Activated T-helper 1 cell treated with anti-CD3 and anti-CD28 coated beads, Interleukin-2, amount 50 U/mL, for 16 hours (primary cell): ENCODE measurements at places on chromosomes 1 and 21.

GRCh38 chr1:54121482-54122134 is 31.2 kb downstream of the CDCP2 start:
- peak; percentile 43 for DNase-seq

GRCh38 chr21:33657124-33657820 is 15.0 kb downstream of the ITSN1 start:
- DNase-seq, result no peak

DNA sequence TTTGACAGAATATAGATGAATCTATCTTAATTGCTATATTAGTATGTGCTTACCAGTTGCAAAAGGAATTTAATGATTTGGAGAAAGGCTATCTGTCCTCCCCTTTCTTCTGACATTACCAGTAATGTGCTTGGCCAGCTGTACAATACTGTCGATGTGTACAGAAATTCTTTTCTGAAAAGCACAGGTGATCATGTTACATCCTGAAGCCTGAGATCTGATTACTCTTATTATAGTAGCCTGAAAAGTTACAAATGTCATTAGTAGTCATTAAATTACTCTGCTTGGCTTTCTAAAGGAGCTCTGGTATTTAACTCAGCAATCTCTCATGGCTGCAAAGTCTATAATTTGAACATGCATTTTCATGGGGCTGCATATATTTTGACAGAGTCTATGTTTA is 209.8 kb downstream of the PTPRC start:
- DNase-seq, result no peak

DNA sequence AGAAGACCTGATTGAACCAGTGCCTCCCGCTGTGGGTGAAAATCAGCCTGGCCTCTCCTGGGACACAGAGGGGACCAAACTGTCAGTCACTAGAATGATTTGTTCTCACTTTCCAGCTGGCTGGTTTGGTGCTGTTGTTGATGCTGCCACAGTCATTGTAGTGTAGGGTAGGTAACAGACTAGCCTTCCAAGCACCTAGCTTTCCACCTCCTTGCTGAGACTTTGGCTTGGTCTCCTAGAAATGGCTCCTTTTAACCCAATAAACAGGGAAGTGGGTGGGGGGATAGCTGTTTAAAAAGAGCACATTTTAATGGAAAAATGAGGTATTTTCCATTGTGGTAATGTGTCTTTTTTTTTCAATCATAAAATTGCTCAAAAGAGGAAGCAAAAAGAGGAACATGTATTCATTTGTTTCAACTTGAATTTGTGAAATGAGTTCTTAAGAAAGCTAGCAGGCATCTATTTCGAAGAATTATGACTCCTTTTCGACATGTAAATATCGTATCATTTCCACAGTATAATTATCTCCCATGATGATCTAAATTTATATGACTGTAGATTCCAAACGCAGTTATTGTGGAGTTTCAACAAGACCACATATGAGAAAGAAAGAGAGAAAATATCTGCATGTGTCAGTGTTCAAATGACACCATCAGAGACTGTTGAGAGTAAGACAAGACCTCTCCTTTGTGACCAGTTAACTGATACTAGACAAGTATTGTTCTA is 190.1 kb downstream of the HLX start:
- DNase-seq, result no peak

GRCh38 chr1:109112056-109112651 is 1.8 kb upstream of the ELAPOR1 start:
- no peak for DNase-seq

GRCh38 chr1:59044535-59045121 is 252.3 kb upstream of the FGGY start:
- DNase-seq, result no peak

DNA sequence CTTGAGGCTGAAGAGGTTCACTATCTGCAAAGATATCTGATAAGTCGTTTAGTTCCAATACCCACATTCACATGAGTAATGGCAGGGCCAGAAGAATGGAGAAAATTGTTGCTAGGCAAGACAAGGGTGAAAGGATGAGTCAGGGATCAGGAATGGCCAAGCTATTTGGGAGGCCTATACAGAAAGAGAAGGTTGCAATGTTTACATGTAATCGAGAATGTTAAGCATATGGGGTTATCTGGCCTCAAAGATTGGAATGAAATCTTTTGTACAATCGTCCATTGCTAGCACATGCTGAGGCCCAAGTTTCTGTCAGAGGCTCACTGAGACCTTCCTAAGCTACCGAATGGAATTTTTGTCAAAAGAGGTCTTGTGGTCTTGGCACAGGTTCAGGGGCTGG is 299.9 kb upstream of the PLD5 start:
- no peak for DNase-seq

DNA sequence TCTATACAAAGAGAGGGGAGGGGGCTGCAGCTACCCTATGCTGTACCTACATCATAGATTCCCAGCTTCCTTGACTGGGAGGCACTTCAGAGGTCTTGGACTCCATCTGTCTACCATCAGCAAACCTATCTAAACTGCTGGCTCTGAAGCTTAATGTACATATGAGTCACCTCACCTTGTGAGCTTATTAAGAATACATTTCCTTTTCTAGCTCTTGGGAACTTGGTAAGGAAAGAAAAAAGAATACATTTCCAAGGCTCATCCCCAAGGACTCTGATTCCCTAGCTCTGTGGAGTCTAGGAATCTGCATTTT is 50.0 kb upstream of the PRELP start:
- no peak for DNase-seq

DNA sequence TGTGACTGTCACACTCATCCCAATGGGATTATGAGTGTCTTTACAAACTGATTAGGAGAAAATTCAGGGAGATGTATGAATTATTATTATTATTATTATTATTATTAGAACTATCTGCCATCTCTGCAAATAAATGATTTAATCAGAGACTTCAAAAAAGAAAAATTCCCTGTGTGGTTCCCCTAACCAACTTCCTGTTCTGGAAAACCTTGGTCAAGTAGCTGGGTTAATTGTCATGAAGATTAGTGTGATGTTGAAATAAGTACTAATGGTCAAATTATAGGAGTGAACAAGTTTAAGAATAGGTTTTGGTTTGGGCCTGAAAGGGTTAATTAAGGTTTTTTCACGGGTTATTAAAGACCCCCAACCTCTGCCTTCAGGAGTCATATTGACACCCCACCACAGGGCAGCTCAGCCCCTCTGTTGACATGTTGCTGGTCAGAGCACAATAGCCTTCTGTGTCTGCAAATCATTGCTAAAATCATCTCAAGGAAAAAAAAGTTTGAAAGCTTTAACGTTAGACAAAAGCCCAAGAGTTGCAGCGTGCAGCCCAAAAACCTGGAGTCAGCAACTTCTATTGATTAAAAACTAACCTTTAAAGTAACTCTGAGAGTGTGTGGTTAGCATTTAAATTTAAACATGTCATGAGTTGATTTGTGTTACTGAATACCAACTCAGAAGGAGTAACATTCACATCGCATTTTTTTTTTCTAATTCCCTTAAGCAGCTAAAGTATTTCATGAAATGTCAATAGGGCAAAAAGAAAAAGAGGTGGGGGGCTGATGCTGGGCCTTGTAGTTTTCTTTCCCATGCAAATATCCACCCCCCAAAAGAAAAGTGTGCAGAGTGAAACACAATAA is 272.5 kb downstream of the TM2D1 start:
- no peak for DNase-seq

GRCh38 chr1:192984080-192984479 is 75.1 kb downstream of the UCHL5 start:
- no peak for DNase-seq

- no peak for DNase-seq
Observed at GRCh38 chr21:37244501-37245095, 22.5 kb downstream of the VPS26C start.

GRCh38 chr1:24108334-24109165 is 3.4 kb downstream of the MYOM3 start:
- no peak for DNase-seq

- no peak for DNase-seq
Observed at GRCh38 chr1:46687093-46687659, 15.5 kb downstream of the TEX38 start.

DNA sequence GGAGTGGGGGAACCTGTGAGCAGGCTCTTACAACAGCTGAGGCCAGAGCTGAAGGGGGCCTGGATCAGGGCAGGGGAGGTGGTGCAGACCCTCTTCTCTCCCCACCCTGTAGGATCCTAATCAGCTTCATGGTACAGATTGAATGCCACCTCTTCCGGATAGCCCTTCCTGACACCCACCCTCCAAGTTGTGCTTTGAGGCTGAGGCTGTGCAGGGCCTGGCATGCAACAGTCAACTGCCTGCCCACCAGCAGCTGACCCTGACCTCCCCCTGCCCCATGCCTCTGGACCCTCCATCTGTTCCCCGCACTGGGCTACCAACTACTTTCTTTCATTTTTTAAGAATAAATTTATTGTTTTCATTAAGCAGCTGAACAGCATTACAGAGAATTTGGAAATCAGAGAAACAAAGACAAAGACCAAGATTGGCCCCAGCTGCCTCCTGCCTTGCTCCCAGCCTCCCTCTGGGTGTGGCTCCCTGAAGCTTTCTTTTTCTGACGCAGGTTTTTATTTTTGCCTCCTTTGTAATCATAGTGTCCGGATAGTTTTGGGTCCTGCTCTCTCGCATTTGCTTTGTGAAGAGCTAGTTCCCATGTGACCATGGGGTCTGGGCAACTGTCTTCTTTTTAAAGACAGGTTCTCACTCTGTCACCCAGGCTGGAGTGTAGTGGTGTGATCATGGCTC is 12.8 kb downstream of the ZNF362 start:
- no peak for DNase-seq

- no peak for DNase-seq
Observed at GRCh38 chr21:16838331-16838730, 674.5 kb upstream of the CXADR start.

- no peak for DNase-seq
Observed at GRCh38 chr1:99943223-99943794, 26.5 kb upstream of the SLC35A3 start.

DNA sequence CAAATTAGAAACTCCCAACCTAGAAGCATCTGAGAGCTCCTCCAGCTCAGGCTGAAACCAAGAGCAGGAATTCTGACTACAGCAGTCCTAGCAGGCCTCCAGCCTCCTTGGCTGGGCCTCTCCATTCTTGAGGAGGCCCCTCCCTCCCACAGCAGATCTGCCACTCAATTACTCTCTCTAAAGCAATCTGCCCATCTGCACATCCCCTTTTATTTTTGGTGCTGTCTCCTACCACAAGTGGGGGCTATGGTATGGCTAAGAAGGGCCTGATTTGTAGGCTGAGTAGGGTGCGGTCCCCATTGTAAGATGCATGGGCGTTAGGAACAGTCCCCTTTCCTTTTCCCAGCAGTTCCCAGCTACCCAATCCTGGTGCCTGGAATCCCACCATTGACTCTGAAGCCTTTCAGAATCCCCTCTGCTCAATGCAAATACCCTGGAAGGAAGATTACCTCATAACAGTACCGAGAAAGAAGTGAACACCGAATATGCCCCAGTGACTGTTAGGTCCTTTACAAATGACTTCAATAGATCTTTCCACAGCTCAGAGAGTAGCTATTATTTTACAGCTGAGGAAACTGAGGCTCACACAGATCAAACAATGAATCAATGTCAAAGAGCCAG is 11.6 kb upstream of the TTC39A start:
- no peak for DNase-seq

DNA sequence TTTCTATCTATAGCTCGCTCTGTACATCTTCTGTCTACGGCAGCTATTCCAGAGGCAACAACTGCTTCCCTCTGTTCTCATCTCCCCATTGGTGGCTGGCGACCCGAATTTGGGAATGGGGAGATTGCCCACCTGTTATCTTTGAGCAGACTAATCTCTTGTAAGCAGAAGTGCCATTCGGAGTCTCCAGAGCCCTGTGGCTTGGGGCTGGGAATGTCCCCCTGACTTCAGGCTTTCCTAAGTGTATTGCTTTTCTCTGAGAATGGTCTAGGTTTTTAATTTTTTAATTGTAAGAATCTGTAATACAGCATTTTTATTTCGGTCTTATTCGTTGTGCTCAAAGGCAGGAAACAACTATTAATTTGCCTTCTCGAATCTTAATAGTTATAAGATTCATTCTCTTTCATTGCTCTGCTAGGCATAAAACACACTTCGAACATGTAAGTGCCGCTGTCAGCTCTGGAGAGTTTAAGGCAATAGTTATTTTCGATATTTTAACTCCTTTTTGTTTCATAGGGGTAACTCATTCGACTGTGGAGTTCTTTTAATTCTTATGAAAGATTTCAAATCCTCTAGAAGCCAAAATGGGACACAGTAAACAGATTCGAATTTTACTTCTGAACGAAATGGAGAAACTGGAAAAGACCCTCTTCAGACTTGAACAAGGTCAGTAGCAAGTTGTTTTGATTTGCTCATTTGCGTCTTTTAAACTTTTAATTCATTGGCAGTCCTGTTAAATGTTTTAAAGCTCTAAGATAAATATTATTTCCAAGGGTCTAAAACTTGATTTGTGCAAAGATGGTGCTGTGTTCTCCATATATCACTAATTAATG is 514 bp downstream of the AGL start:
- DNase-seq, result no peak

GRCh38 chr1:24566236-24566867 is 10.5 kb downstream of the NCMAP start:
- DNase-seq, result no peak

DNA sequence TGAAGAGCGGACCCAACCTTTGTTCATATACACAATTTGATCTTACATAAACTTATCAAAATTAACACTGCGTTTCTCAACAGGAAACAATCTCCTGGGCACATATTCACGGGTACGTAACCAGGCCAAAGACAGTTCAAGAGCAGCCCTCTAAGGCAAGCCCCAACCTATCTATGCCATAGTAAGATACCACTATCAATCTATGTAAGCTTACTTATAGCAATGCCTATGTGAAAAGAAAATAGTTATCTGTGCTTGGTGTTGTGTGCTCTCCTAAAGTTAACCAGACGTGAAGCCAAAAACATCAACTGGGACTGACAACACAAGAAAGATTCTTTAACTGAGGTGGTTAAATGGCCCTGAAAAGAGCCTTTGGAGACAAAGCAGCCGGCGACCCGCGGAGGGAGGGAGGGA is 49.4 kb upstream of the BOLA1 start:
- DNase-seq, result no peak
